Calu3 (cell line): ENCODE measurements at places on chromosomes 3 and 15. TPM values are rescaled to one million over a fixed set of nuclear protein-coding genes. Genes with fewer than 3 reads are reported as not detected.

The LRRN1 gene
- 12.6 and 22.1 TPM in 2 replicates for total RNA-seq

The CTXND1 gene
- total RNA-seq: not detected in 2 replicates

The GOLGA6L25 gene
- total RNA-seq: not detected in 2 replicates

The TMEM40 gene
- total RNA-seq: 0.42 and 0.98 TPM in 2 replicates

The MAPK6 gene
- 28.4 and 35.9 TPM in 2 replicates for total RNA-seq

The DPPA4 gene
- not detected in 2 replicates for total RNA-seq

The CRELD1 gene
- total RNA-seq: 23.2 and 25.4 TPM in 2 replicates

The POLR2M gene
- total RNA-seq: 102 and 107 TPM in 2 replicates

The SI gene
- total RNA-seq: not detected in 2 replicates

The CLDN16 gene
- total RNA-seq: 2.9 and 4.8 TPM in 2 replicates

The CCDC12 gene
- 47.3 and 47.5 TPM in 2 replicates for total RNA-seq

DNA sequence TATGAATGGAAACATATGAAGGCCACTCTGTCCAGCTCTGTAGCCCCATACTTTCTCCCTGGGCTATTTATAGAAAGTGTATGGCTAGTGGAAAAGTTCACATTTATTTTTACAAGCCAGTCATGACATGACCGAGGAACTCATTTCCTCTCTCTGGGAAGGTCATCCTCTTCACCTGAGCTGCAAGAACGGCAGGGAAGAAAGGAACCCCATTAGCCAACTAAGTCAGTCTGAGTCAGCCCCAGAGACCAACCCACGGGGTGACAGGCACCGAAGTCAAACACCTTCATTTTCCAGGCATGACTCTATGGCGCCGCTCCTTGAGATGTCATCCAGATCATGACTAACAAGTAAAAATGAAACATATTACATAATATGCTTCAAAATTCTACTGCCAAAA, 4.8 kb downstream of the PAQR9 start:
- H3K27ac ChIP-seq: peak overlapping the region; percentile 60
- no peak overlapping the region for H3K4me3 ChIP-seq
- DNase-seq: peak; percentile 74
- no peaks in the 10 kb centered on the region for H3K27me3 ChIP-seq

GRCh38 chr3:5456199-5456598, 268.7 kb downstream of the EDEM1 start:
- no peaks in the 10 kb centered on the region for H3K27me3 ChIP-seq
- no peak for DNase-seq
- H3K27ac ChIP-seq: no peak overlapping the region

DNA sequence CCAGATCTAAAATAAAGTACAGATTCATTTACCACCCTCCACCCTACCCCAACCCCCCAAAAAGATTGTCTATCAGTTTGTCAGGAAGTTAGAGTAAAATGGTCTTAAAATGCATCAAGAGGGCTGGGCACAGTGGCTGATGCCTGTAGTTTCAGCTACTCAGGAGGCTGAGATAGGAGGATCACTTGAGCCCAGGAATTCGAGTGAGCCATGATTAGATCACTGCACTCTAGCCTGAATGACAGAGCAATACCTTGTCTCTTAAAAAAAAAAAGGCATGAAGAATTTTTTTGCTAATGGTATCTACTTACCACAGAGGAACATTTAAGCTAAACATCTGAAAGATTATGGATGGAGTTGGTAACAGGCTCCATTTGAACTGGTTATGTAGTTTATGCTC, 71.0 kb downstream of the RBM6 start:
- no peaks in the 10 kb centered on the region for H3K4me1 ChIP-seq
- H3K36me3 ChIP-seq: no peaks in the 10 kb centered on the region
- no peaks in the 10 kb centered on the region for H3K27me3 ChIP-seq
- no peak for DNase-seq
- no peak overlapping the region for H3K27ac ChIP-seq

GRCh38 chr15:39474657-39475056, 106.2 kb upstream of the THBS1 start:
- no peaks in the 10 kb centered on the region for H3K4me1 ChIP-seq
- no peak overlapping the region for H3K4me3 ChIP-seq
- no peaks in the 10 kb centered on the region for H3K27me3 ChIP-seq
- H3K27ac ChIP-seq: no peak overlapping the region
- no peak for DNase-seq

DNA sequence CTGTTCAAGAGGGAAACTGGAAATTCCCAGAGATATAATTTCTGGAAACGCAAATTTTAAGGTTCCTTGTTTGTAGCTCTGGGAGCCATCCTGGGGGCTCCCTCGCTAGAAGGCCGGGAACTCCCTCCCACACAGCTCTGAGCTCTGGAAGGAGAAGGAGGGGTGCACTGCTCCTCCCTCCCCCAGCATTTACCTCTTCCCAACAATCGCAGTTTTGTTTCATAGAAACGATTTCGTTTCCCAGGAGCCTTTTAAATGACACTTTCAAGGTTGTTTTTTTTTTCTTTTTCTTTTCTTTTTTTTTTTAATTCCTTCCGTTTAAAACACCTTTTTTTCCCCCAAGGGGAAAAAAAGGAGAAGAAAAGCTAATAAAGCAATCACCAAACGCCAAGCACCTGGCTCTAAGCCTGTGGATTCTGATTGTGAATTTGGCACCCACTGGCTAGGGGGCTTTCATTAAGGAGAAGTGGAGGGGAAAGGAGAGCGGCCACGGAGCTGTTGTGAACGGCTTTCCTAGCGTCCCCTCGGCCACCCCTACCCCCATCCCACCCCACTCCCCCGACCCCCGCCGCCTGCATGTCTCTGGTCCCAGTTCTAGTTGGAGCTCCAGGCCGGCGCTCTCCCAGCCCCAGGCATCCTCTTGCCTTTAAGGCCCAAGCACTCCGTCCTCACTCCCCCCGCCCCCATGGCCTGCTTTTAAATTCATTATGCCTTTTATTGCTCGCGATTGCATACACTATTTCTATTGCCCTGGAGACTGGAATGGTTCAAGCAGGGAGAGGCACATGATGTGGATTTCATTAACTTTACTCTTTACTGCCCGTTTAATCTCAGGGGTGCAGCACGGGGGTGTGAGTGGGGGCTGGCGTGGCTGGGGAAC, 13.6 kb upstream of the CCDC33 start:
- no peak for DNase-seq
- H3K27me3 ChIP-seq: peaks cover 19% of the 10 kb centered on the region
- H3K27ac ChIP-seq: no peak overlapping the region
- peaks cover 38% of the 10 kb centered on the region for H3K4me1 ChIP-seq
- no peak overlapping the region for H3K4me3 ChIP-seq

DNA sequence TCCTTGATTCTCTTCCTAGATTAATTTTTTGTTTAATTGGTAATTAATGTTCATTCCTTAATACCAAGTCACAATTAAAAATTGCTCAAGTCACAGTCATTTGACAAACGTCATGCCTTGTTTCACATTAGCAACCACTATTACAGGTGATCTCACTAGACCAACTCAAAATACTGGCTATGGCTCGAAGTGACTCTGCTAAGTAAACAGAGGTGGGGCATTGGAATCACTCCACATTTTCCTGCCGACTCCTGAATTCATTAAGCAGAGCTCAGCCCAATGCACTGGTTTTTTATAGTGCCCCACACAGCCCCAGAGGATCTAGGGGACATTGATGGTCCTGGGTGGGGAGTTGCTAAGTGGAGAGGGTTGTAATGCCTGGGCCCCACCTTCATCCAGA, 201.2 kb upstream of the NSMCE3 start:
- H3K36me3 ChIP-seq: no peaks in the 10 kb centered on the region

DNA sequence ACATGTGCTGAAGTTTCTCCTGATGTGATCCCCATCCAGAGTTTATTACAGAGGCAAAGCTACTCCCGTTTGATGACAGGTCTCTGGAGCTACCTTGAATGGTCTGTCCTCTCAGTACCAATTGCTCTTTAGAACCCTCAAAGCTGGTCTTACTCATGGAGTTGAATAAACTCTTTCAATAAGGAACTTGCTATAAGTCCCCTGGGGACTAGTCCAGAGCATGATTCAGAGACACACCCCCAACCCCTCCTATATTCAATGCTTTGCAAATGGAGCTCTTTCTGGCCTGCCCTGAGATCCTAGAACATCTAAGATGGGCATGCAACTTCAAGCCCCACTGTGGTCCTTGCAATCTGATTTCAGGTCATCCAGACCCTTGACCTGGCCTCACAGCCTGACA, 23.9 kb upstream of the TPM1 start:
- H3K36me3 ChIP-seq: peaks cover 11% of the 10 kb centered on the region
- no peaks in the 10 kb centered on the region for H3K27me3 ChIP-seq
- peaks cover 75% of the 10 kb centered on the region for H3K4me1 ChIP-seq
- H3K4me3 ChIP-seq: no peak overlapping the region
- no peak for DNase-seq

DNA sequence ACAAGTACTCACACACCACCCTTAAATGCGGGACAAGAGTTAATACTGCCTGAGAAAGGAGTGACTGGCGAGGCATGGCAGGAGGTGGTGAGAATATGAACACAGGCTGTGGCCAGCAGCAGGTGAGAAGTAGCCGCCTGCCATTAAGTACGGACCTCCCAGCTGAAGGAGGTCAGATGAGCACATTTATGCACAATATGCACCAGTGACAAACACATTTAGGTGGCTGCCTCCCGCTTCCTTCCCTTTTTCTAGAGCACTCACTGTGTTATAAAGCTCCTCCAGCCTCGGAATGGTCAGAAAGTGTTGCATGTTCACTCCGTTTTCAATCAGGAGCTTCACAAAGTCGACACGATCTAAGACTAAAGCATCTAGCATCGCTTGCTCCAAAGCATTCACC, 52.4 kb downstream of the TRPM1 start:
- H3K27me3 ChIP-seq: no peaks in the 10 kb centered on the region
- H3K36me3 ChIP-seq: no peaks in the 10 kb centered on the region
- no peaks in the 10 kb centered on the region for H3K4me1 ChIP-seq
- no peak overlapping the region for H3K4me3 ChIP-seq

- peaks cover 92% of the 10 kb centered on the region for H3K27me3 ChIP-seq
- no peak overlapping the region for H3K4me3 ChIP-seq
- H3K36me3 ChIP-seq: no peaks in the 10 kb centered on the region
- H3K4me1 ChIP-seq: no peaks in the 10 kb centered on the region
- H3K27ac ChIP-seq: no peak overlapping the region
- no peak for DNase-seq
Measured at GRCh38 chr3:10518506-10519150, 13.2 kb upstream of the ATP2B2 start.

GRCh38 chr15:31332020-31332680, 5.5 kb downstream of the KLF13 start:
- no peaks in the 10 kb centered on the region for H3K27me3 ChIP-seq
- H3K4me1 ChIP-seq: no peaks in the 10 kb centered on the region
- H3K4me3 ChIP-seq: no peak overlapping the region

GRCh38 chr3:113585228-113585627, 52.9 kb downstream of the SIDT1 start:
- H3K27me3 ChIP-seq: peaks cover 44% of the 10 kb centered on the region
- no peak overlapping the region for H3K27ac ChIP-seq
- H3K36me3 ChIP-seq: no peaks in the 10 kb centered on the region
- no peak for DNase-seq
- no peak overlapping the region for H3K4me3 ChIP-seq

- H3K36me3 ChIP-seq: peaks cover 15% of the 10 kb centered on the region
- no peak overlapping the region for H3K27ac ChIP-seq
- H3K4me1 ChIP-seq: peaks cover 5% of the 10 kb centered on the region
- no peak overlapping the region for H3K4me3 ChIP-seq
- DNase-seq: peak; percentile 34
- H3K27me3 ChIP-seq: peaks cover 24% of the 10 kb centered on the region
Measured at GRCh38 chr3:128503164-128503651, 10.2 kb upstream of the GATA2 start.

DNA sequence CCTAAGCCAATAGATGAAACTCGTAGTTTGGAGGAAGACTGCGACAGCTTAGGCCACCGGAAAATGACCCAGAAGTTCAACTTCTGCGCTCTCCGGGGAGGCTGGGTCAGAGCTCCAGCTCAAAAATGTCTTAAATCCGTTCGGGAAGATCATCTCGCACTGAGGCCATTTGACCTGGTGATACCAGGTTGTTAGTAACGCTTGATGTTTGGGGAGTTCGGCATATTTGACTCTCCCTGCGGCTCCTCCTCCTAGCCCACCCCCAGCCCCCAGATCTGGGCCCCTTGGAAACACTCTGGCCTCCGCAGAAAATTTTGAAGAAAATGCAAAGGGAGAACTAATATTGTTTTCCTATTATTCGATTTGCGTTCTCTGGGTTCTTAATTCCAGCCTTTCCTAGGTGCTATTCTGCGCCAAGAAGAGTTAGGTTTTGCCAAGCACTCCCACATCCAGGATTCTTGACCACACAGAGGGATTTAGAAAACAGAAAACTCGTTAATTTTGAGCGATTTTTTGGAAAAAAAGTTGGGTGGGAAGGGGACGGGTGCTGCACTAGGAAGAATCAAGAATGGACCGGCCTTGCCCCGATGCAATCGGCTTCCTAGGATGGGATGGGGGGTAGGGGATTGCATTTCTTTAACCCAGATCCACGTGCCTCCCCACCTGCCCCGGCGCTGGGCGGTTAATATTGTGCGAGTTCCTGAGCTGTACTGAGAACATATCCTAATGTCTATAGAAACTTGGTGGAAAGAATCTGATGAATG, 50.0 kb downstream of the ZIC4 start:
- peaks cover 12% of the 10 kb centered on the region for H3K4me1 ChIP-seq
- H3K27me3 ChIP-seq: peaks cover 13% of the 10 kb centered on the region
- H3K36me3 ChIP-seq: no peaks in the 10 kb centered on the region
- H3K4me3 ChIP-seq: no peak overlapping the region
- DNase-seq: no peak

DNA sequence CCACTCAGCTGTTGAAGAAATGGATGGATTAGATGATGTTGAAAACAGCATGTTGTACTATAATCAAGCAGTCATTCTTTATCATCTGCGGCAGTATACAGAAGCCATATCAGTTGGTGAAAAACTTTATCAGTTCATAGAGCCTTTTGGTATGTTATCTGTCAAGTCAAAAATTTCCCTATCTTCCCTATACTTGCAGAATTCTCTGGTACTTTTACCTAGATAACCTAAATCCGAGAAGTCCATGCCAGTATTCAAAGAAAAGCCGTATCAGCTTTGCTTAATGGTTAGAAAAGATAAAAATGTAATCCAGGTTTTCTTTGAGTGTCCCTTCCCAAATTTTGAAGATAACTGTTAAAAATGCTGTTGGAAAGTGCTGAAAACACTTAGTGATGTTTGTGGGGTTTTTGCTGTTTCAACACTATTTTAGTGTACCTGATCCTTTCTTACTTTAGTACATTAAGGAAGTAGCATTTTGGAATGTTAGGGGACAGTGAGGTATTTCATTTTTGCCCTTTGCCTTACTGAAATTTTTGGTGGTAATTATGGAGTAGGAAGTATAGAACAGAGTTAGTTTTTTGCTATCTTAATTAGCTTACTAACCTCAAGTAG, 23.8 kb downstream of the CNOT10 start:
- H3K4me1 ChIP-seq: no peaks in the 10 kb centered on the region
- H3K36me3 ChIP-seq: peaks cover 6% of the 10 kb centered on the region
- no peak overlapping the region for H3K4me3 ChIP-seq
- no peaks in the 10 kb centered on the region for H3K27me3 ChIP-seq
- H3K27ac ChIP-seq: no peak overlapping the region

- no peak for DNase-seq
- peaks cover 36% of the 10 kb centered on the region for H3K36me3 ChIP-seq
- H3K4me1 ChIP-seq: peaks cover 6% of the 10 kb centered on the region
- peak overlapping the region; percentile 95 for H3K4me3 ChIP-seq
Measured at GRCh38 chr3:18424213-18424728, 868 bp downstream of the SATB1 start.
